ENCODE measurements at places on chromosomes 5 and 9. TPM values are rescaled to one million over a fixed set of nuclear protein-coding genes. Genes with fewer than 3 reads are reported as not detected.

The PNPLA7 gene
- 7.2 TPM for total RNA-seq

The CDHR2 gene
- total RNA-seq: 0.34 TPM

The FAM153A gene
- not detected for total RNA-seq

The TMC1 gene
- not detected for total RNA-seq

The LSM11 gene
- 7.2 TPM for total RNA-seq

The ADCY2 gene
- not detected for total RNA-seq

- DNase-seq: no peak
Measured at GRCh38 chr5:4372481-4372880, 767.6 kb upstream of the ADAMTS16 start.

DNA sequence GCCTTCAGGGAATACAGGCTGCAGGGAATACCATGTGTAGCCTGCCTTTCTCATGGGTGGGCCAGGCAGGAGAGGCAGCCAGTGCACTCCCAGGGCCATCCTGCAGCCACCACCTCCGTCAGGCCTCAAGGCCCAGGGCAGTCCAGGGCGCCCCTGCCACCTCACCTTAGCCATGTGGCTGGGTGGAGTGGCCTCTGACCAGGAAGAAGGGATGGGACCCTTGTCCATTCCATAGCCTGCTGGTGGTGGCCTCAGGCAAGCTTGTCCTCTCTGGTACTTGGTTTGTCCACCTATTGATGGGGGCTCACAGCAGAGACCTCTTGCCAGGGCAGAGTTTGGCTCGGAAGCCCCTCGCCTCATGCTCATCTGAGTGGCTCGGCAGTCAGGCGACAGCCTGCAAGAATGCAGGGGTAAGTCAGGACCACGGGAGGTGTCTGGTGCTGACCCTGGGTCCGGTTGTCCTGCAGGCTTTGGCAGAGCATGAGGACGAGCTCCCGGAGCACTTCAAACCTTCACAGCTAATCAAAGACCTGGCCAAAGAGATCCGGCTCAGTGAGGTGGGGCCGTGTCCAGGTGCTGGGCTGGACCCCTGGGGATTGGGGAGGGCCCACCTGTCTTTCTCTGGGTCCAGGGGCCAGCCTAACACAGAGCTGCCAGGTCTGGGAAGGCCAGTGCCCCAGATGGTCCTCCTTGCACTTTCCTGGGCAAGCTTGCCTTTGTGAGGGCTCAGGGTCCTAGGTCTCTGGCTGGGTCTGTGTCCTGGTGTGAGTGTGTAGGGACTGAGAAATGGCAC, 82.9 kb downstream of the PHF2 start:
- DNase-seq: no peak

DNA sequence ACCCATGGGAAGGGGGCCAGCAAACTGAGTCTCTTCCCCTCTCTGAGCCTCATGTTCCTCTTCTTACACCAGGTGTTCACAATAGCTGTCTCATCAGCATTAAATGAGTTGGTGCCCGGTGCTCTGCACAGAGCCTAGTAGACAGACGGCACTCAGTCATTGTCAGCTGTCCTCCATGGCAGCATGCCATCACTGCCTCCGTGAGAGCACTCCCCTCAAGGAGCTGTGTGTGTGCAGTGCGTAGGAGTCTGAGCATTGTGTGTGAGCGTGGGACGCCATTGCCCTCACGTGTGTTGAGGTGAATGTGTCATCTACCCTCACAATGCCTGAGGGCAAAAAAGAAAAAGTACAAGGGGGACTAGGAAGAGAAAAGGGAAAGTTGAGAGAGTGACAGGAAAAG, 536.5 kb downstream of the CDK5RAP2 start:
- DNase-seq: no peak

DNA sequence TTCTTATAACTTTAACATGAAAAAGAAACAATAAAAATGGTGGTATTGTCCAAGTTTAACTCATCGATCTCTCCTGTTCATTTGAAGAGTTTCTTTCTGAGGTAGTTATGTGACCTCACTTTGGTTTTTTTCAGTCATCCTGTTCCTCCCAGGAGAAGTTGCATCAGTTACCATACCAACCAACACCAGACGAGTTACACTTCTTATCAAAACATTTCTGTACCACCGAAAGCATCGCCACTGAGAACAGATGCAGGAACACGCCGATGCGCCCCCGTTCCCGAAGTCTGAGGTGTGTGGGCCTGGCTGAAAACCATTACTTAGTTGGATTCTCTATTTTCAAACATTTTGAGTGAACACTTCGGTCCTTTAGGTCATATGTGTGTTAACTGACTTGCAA, 96.3 kb downstream of the CD180 start:
- DNase-seq: no peak

- no peak for DNase-seq
Measured at GRCh38 chr5:172209714-172210113, 15.7 kb downstream of the EFCAB9 start.

- peak; percentile 48 for DNase-seq
Measured at GRCh38 chr5:3373391-3373790, 222.2 kb upstream of the IRX1 start.

DNA sequence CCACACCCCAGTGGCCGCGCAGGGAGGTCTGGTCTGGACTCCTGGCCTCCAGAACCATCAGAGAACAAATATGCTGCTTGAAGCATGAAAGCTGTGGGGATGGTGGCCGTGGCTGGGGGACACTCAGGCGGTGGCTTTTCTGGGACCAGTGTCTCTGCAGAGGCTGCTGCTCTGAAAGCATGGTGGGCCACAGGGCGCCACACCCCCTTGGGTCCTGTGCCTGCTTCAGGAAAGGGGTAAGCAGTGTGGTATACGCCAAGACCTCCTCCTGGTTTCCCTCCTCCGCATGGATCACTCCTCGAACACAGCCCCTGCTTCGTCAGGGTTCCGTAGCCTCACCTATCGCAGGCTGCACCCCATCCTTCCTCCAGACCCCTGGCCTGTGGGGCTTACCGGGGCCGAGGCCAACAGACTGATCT, 19.7 kb upstream of the TERT start:
- DNase-seq: peak; percentile 76

GRCh38 chr5:148716716-148717115, 62.4 kb upstream of the HTR4 start:
- no peak for DNase-seq

GRCh38 chr5:88683506-88684135, 199.4 kb downstream of the MEF2C start:
- DNase-seq: no peak

DNA sequence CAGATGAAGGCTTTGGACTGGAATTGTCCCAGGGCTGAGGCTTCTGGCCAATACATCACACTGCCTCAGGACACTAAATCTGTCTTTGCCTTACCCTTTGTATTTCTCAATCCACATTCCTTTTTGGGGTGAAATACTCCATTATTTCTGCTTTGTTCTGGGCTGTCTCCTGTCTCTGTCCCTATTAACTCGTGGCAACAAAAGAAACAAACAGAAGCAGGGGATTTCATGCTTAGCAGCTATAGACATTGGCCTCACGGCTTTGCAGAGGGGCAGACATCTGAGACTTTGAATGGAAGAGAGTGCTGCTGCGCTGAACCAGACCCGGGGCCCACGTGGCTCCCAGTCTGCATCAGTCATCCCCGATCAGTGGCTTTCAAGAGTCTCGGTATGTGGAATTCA, 129.7 kb downstream of the ARL15 start:
- DNase-seq: no peak

GRCh38 chr5:1204693-1205242, 3.4 kb downstream of the SLC6A19 start:
- DNase-seq: no peak

DNA sequence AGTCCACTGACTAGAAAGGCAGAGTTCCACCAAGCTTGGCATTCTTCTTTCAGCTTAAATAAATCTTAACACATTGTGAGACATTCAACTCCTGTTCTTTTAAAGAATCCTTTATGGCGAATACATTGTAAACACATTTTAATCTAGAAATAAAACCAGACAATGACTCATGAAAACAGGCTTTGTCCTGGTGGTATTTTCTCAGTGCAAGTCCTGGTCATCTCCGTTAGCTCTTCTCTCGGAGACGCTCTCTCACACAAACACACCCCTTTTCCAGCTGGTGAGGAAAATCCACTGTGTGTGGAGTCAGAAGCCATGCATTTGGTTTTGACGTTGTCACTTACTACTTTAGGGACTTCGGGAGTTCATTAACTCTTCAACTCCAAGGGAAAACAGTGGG, 140.4 kb downstream of the AUH start:
- no peak for DNase-seq

- no peak for DNase-seq
Measured at GRCh38 chr5:155270725-155271124, 257.2 kb downstream of the KIF4B start.

GRCh38 chr9:73412874-73413273, 261.2 kb downstream of the ANXA1 start:
- no peak for DNase-seq

GRCh38 chr5:174877987-174878386, 153.6 kb downstream of the MSX2 start:
- DNase-seq: no peak

GRCh38 chr5:144230806-144231205, 60.1 kb downstream of the KCTD16 start:
- no peak for DNase-seq

GRCh38 chr9:15231788-15232635, 75.0 kb downstream of the TTC39B start:
- no peak for DNase-seq

- peak; percentile 94 for DNase-seq
Measured at GRCh38 chr5:67268231-67269021, 71.8 kb upstream of the CD180 start.

DNA sequence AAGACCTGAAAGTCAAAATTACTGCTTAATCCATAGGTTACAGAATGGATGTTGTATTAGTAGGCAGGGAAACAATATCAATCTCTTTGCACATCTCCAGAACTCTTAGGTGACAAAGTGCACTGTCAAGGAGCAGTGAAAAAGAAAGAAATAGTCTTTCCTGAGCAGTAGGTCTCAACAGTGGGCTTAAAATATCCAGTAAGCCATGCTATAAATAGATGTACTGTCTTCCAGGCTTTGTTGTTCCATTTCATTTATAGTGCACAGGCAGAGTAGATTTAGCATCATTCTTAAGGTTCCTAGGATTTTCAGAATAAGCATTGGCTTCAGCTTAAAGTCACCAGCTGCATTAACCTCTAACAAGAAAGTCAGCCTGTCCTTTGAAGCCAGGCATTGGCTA, 50.7 kb downstream of the SSBP2 start:
- no peak for DNase-seq

DNA sequence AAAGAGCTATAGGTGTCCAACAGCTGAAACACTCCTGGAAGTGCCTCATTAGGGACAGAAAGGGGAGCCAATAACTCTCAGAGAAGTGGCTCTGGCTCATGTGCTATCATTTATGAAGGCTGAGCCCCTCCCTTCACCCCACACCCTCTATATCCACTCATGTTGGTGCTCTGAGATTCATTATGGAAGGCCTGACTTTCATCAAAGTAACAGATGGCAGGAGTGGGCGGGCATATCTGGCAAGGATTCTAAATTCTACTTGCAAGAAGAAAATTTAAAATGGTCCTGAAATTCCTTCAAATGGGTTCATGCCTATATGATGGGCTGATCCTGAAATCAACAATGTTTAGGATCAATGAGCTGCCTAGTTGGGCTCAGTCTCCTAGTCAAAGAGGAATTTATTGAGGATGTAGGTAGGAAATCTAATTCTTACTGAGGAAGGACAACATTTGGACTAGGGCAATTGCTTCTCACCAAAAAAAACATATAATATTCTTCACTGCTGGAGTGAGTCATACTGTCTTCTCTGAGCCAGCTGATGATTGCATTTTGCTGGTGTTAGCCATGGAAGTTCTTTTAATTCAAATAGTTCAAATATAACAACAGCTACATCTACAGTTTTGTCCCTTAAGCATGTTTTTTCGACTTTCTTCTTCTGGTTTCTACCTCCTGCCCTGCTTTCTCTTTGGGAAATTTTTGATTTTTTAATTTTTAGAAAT, 23.5 kb downstream of the NMRK1 start:
- no peak for DNase-seq

DNA sequence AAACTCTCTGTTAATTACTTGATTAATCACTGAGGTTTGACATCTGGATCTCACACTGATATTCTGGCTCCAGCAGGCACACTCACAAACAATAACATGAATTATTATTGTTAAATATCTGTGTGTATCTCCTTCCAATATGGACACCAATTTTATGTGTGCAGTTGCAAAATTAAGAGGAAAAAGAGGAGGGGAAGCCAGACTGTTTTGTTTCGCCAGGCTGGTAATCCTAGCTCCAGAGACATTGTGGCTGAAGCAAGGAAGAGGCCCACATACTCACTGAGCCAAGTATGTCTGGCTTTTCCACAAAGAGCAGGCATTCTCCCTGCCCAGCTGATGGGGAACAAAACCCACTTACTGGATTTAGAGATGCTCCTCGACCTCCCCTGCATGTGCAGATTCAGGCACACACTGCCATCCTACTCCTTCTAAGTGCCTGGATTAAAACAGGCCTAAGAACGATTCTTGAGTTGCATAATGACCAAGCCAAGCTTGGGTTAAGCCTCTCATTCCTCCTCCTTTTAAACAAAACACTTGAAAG, 181.9 kb downstream of the ESM1 start:
- no peak for DNase-seq

DNA sequence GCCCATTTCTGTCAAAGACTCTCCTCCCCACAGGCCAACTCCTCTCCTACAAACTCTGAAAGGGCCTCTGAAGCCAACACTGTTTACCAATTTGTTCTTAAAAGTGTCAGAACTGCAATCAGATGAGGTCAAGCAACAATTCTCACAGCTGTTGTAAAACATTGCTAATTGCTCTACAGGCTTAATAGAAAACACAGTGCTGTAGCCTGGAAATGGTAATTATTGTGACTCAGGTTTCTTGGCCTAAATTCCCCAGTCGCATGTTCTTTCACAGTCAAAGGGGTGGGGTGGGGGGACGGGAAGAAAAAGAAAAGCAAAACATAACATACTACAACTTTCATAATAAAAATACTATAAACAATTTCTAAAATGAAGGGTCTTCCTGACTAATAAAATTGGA, 343.2 kb downstream of the DMAC1 start:
- no peak for DNase-seq

- DNase-seq: no peak
Measured at GRCh38 chr5:5738797-5739489, 316.5 kb downstream of the ICE1 start.

GRCh38 chr9:23686257-23686656, 139.8 kb downstream of the ELAVL2 start:
- no peak for DNase-seq
